ENCODE measurements at places on chromosomes 7 and 10. TPM values are rescaled to one million over a fixed set of nuclear protein-coding genes. Genes with fewer than 3 reads are reported as not detected.

DNA sequence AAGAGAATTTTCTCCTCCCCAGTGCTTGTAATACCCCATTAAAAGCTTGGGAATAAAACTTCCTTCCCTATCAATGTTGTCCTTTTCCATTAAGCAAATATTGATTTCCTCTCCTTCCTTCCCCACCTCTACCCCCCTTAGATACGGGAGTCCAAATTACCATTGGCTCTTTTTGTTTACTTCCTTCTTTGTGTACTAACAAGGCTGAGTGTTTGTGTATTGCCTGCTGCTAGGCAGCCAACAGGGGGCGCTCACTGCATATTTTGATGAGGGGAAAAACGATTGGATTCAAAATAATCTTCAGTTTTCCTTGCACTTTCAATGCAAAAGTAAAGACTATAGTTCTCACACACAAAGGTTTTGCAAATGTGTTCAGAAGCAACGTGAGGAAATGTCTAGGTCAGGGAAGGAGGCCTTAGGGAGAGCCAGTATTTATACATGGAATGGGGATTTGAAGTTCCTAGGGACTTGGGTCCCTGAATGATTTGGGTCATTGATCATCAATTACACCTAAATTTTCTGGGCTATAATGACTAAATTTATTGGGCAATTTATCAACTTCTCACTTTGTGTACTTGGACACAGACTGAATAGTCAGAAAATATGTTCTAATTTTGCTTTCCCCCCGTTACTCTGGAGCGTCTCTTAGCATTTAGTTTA lies 23.6 kb upstream of the VPS41 start:
- no peak overlapping the region for H3K27ac ChIP-seq
- H3K27me3 ChIP-seq: no peaks in the 10 kb centered on the region
- peak; percentile 55 for DNase-seq
- no peaks in the 10 kb centered on the region for H3K36me3 ChIP-seq
- no peaks in the 10 kb centered on the region for H3K4me1 ChIP-seq

DNA sequence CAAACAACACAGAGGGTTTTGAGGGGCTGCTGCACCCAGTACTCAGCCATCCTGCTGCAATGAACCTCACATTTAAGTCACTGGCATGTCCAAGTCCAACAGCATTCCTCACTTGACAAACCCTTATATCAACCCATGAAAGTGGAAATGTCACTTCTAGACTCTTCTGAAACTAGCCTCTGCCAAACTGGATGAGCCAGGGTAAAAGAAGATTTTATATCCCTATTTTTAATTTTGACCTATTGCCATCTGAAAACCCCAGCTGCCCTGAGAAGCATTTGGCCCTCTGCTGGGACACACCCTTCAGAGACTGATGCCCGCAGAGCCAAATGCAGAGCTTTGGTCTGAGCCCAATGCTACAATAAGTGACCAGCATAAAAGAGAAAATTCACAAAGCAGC lies 201.1 kb downstream of the ANK3 start:
- no peak overlapping the region for H3K4me3 ChIP-seq
- H3K4me1 ChIP-seq: no peaks in the 10 kb centered on the region
- no peak overlapping the region for H3K27ac ChIP-seq
- H3K36me3 ChIP-seq: no peaks in the 10 kb centered on the region

DNA sequence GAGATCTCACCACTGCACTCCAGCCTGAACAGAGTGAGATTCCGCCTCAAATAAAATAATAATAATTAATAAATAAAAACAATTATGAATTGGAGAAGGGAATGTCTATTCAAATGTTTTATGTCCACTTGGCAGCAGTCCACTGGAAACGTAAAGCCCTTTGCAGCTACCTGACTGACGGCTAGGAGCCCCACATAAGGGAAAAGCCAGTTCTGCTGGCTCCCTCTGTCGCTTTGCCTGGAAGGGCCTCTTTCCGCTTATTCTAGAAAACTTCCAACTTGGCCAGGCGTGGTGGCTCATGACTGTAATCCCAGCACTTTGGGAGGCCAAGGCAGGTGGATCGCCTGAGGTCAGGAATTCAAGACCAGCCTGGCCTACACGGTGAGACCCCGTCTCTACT lies 6.1 kb upstream of the TNS3 start:
- H3K27ac ChIP-seq: no peak overlapping the region
- H3K4me3 ChIP-seq: no peak overlapping the region
- H3K36me3 ChIP-seq: no peaks in the 10 kb centered on the region
- H3K27me3 ChIP-seq: no peaks in the 10 kb centered on the region

DNA sequence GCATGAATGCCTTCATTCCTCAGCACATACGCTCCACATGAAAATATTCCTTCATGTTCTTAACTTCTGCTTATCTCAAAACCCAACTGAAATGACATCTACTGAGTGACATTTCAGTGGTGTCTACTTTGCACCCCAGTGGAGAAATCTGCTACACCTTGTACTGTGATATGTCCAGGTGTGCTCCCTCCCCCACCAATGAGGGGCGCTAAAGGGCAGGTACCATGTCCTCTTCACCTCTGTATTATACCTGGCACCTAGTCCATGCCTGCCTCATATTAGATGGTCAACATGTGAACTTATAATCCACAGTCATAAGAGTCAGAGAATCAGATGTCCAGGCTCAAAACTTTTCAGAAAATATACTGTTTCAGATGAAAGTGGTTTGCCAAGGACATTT lies 2.1 kb downstream of the PAXIP1 start:
- H3K4me3 ChIP-seq: no peak overlapping the region
- H3K4me1 ChIP-seq: peaks cover 5% of the 10 kb centered on the region
- peaks cover 15% of the 10 kb centered on the region for H3K36me3 ChIP-seq

The SRGN gene
- total RNA-seq: 1.8 TPM

The PALD1 gene
- total RNA-seq: 33.1 TPM

The MAPK8 gene
- 71.0 TPM for total RNA-seq

The TAS2R5 gene
- total RNA-seq: 1.7 TPM

The PIP gene
- total RNA-seq: not detected

The HABP2 gene
- total RNA-seq: 0.20 TPM

The ZNF775 gene
- total RNA-seq: 4.5 TPM
